ENCODE measurements at places on chromosomes 12 and 14.
A peak's percentile ranks its signal among the peaks of the same experiment; 100 is the strongest.

GRCh38 chr12:110538869-110539622 is 36.9 kb downstream of the RAD9B start:
- no peak for DNase-seq

GRCh38 chr12:46778415-46778814 is 47.4 kb downstream of the SLC38A4 start:
- DNase-seq: no peak

GRCh38 chr12:122726080-122726558 is 4.5 kb downstream of the HCAR1 start:
- DNase-seq: peak; percentile 66

GRCh38 chr12:109621901-109622364 is 48.3 kb downstream of the MVK start:
- DNase-seq: no peak

GRCh38 chr14:32938719-32939253 is at the start of gene NPAS3:
Gene NPAS3 (plus strand): TSS chr14:32938879.
- DNase-seq: peak; percentile 11

- DNase-seq: peak; percentile 85
These were observed 37.8 kb downstream of the PHETA1 start for GRCh38 chr12:111330800-111331752.

DNA sequence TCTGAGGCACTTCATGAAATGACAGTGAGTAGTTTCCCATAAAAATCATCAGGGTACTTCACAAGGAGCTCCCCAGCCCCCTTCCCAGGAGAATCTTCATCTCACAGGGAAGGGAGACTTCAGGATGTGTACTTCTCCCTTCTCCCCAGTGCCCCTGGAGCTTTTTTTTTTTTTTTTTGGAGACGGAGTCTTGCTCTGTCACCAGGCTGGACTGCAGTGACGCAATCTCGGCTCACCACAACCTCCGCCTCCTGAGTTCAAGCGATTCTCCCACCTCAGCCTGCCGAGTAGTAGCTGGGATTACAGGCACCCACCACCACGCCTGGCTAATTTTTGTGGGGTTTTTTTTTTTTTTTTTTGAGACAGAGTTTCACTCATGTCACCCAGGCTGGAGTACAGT is 10.4 kb downstream of the ITPK1 start:
- DNase-seq: peak; percentile 70

GRCh38 chr12:55057481-55057880 is 37.7 kb downstream of the NEUROD4 start:
- DNase-seq: no peak

- no peak for DNase-seq
These were observed 48.5 kb downstream of the SVOP start for GRCh38 chr12:108972358-108972757.

GRCh38 chr12:14931359-14931758 is 7.0 kb downstream of the ERP27 start:
- DNase-seq: no peak

DNA sequence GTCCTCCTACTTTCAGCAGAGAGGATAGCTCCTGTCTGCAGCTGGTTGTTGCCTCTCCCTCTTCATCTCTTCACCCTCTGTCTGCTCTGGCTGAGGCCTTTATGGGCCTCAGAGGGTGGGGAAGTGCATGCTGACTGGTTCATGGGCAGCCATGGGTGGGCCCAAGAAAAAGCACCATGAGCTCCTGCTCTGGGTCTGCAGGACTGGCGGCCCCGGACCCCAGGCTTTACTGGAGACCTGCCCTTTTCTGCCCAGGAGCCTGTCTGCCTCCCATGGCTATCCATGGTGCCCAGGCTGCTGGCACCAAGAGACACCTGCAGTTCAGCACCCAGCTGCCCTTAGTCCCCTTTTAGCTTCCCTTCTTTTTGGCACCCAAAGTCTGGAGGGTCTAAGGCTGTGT is 137.1 kb downstream of the PTPRR start:
- no peak for DNase-seq

- peak; percentile 72 for DNase-seq
These were observed 788 bp downstream of the DDHD1 start for GRCh38 chr14:53152184-53152886.

- DNase-seq: no peak
These were observed 121.9 kb upstream of the SLC38A2 start for GRCh38 chr12:46494424-46494823.

GRCh38 chr14:20792556-20792955 is 10.1 kb downstream of the RNASE1 start:
- no peak for DNase-seq

DNA sequence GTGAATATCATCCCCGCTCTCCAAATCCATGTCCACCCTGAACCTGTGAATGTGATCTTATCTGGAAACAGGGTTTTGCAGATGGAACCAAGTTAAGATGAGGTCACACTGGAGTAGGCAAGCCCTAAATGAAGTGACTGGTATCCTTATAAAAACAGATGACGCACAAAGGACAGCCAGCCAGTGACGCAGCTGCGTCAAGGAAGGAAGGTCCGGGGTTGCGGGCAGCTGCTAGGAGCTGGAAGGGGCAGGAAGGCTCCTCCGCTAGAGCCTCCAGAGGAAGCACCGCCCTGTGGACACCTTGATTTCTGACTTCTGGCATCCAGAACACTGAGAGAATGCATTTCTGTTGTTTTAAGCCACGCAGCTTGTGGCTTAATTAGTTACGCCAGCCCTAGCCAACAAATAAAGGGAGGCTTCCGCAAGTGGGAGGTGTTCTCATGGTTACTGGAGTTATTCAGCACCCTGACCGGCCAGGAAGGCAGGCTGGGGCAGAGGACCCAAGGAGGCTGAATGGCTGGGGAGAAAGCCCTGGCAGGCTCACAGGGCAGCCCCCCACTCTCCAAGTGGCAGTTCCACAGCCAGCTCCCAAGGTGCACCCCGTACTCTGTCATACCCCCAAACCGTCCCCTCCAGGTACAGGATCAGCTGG is 127.6 kb upstream of the NCOR2 start:
- DNase-seq: no peak

DNA sequence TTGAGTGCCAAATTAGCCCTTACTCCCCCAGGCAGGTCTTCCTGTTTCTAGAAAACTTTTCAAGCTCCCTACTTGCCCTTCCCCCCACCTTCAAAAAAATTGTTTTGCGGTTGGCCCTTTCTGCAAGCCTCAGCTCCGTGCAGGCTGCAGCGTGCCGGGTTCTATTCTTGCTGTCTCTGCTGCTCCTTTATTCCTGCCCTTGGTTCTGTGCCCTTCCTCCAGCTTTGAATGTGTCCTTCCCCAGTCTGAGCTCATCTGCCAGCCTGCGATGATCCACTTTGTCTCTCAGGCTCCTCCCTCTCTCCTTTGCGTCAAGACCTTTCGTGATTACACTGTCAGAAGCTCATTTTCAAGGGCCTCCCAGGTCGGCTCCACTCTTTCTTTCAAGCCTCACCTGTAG is 98.6 kb downstream of the IRF2BPL start:
- peak; percentile 90 for DNase-seq

DNA sequence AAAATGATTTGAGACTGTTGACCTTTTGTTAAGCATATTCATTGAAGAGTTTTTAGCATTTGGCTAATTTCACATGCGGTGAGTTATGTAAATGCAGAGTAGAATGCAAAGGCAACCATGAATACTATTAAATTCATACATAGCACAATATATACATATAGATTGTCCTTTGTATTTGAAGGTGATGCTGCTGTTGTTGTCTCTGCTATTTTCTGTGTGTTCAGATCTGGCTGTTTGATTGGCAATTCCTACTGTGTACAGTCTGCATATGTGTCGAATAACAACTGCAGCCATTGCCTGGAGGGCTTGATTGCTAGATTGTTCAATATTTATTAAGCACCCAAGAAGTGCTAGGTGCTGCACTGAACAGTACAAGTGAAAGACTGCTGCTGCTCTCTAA is 187.4 kb downstream of the FOXG1 start:
- DNase-seq: no peak

DNA sequence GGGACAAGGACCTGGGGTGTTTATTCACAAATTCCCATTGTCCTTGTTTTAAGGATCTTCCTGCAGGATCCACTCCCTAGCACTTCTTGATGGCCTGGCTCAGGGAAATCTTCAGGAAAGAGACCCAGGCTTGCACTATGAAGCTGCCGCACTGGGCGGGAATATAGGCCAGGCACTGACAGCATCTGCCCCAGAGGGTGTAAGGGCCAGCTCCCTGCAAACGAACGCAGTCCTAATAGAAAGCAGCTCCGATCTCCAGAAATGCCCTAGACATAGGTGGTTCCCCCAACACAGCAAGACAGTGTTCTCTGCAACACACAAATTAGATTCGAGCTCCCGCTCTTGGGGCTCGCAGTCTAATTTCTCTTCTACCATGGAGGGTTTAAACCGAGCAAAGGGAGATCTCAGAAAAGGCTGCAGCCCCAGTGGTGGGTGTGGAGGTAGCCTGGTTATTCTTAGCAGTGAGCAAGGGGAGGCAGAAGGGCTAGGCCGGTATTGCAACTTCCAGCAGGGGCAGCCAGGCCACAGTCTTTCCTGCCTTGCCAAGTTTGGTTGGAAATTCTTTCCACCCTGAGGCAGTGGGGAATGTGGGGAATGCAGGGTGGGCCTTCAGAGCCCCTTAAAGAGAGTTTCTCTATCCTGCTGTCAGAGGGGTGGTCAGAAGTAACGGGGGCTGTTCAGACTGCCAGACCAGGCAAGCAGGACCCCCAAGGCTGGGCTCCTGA is 16.1 kb upstream of the WSCD2 start:
- DNase-seq: no peak

GRCh38 chr14:22427771-22428231 is 161.2 kb downstream of the DAD1 start:
- DNase-seq: peak; percentile 92

DNA sequence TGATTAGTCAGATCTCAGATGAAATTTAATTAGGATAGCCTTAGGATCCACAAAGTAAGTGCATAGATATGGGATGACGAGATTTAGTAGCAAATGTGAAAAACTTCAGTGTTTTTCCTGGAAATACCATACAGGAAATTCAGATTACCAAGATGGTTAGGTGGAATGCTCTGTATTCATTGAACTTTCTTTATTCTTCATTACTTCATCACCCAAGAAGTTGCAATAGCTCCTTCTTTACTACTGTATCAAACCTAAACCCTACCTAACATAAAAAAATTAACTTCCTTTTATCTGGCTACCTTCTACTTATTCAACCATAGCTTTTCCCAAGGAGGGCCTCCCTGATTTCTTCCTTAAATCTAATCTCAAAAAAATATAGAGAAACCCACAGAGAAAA is 100.4 kb downstream of the TTC6 start:
- no peak for DNase-seq

DNA sequence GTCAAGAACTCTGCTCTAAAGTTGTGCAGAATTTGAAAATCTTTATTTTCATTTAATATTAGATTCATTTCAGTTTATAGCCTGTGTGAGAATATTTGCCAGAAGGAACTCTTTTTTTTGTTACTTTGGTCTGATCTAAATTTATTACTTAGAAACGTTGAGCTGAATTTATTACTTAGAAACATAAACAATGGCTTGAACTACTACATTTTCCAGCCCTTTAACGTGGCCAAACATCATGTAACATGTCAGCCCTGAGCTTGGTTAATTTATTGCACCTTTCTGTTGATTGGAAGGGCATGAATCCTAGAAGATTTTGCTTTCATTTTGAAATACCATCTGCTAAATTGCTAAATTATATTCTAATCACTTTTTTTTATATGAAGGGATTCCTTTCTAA is 241.4 kb downstream of the TMEM117 start:
- DNase-seq: no peak

DNA sequence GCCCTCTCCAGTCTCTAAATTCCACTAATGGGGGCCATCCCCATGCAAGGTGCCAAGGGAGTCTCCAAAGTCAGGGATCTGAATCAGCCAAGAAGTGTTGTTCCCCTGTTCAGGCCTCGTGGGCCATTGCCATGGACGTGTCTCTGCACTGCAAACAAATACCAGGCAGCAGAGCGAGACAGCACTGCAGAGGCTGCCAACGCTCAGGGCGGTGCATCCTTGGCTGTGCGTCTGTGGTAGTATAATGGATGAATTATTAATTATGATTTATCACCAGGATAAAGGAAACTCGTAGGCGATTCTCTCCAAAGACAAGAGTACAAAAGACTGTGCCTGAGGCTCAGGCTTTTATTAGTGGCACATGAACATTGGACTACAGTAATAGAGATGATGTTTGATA is 122.3 kb upstream of the NTF3 start:
- DNase-seq: no peak

- DNase-seq: no peak
These were observed 788.9 kb upstream of the TBX3 start for GRCh38 chr12:115472852-115473251.

DNA sequence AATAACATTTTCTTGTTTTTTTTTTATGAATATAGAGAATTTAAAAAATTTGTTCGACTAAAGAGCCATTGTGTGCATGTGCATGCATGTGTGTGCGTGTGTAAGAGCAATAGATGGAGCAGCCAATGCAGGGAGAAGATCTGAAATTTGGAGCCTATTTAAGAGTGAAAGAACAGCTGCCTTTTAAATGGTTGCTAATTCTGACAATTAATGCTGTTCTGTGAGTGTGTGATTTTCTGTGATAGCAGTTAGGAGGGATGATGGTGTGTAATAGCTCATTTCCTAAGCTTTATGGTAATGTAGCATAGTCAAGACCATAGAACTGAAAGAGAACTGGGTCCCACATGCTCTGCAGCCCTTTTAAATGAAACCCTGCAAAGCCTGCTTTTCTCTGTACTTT is 137.9 kb downstream of the NRXN3 start:
- no peak for DNase-seq

GRCh38 chr12:78121969-78122610 is 291.4 kb downstream of the NAV3 start:
- DNase-seq: no peak

DNA sequence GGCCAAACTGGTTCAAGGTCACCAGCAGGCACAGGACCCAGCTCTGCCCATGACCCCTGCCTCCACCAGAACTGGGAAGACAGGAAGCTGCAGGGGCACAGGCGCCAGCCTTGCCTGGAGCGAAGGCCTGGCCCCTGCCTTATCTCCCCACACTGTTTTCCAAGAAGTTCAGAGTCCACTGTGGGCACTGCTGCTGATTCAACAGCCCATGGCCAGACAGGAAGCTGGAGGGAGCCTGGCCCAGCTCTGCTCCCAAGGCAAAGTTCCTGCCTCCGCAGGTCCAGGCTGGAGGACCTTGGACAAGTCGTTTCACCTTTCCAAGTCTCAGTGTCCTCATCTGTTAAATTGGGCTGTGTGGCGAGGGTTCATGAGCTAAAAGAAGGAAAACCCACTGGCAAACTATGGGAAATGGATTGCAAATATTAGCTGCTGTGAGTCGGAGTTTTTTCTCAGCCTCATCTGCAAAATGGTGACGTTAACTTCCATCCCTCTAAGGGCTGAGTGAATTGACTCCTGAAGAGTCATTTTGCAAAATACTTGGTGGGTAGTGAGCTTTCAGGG is 1.2 kb downstream of the PHETA1 start:
- peak; percentile 24 for DNase-seq

Measured in hematopoietic multipotent progenitor cell treated with erythropoietin and hydrocortisone succinate and interleukin-3 and kit ligand, for 4 days (in vitro differentiated cells).